SK-N-MC (cell line): ENCODE measurements at places on chromosomes 7 and 10.
A peak's percentile ranks its signal among the peaks of the same experiment; 100 is the strongest.

GRCh38 chr10:76509446-76509845, 1078.0 kb downstream of the LRMDA start:
- DNase-seq = no peak

GRCh38 chr10:58457761-58458616, 54.7 kb upstream of the BICC1 start:
- peak; percentile 5 for DNase-seq

GRCh38 chr7:33108554-33109004, 625 bp downstream of the RP9 start:
- DNase-seq = no peak

DNA sequence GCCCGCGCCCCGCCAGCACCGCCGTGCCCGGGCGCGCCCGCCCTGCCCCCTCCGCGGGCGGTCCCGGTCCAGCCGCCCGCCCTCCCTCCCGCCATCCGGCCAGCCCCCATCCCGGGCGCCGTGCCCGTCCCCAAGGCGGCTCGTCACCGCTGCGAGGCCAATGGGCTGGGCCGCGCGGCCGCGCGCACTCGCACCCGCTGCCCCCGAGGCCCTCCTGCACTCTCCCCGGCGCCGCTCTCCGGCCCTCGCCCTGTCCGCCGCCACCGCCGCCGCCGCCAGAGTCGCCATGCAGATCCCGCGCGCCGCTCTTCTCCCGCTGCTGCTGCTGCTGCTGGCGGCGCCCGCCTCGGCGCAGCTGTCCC, at the start of gene HTRA1:
Gene HTRA1 (plus strand): TSS at position 187 of the 362 bp plus-strand sequence. CDS start 100 bp downstream, at position 287.
- DNase-seq = no peak

DNA sequence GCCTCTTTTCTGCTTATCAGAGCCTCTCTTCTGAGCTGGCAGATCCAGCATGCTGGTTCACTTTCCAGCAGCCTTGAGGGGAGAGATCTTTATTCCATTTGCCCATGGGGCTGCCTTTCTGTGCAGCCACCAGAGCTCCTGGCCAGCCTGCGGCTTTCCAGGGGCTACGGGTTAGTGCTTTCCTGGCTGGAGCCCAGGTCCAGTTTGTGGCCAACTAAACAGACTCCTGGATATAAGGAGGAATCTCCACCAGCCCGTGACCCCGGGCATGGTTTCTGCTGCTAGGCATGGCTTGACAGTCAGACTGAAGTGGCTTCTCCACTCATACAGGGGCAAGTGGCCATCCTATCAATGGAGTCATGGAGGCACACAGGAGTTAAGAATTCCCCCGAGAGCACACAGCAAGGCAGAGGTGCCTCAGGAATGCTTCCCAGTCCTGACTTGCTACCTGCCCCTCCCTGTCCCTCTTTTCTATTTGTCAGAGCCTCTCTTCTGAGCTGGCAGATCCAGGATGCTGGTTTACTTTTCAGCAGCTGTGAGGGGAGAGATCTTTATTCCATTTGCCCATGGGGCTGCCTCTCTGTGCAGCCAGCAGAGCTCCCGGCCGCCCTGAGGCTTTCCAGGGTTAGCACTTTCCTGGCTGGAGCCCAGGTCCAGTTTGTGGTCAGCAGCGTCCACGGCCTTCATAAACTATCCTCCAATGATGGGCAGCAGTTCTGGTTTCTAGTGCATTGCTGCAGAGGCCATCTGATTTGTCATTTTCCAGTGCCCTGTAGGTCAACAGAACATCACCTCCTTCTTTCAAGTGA, 35.9 kb downstream of the TSPAN15 start:
- no peak for DNase-seq

GRCh38 chr10:23345861-23346260, 1.3 kb upstream of the C10orf67 start:
- no peak for DNase-seq
